ENCODE measurements at places on chromosomes 2 and 18. TPM values are rescaled to one million over a fixed set of nuclear protein-coding genes. Genes with fewer than 3 reads are reported as not detected.

CREG2 gene
- total RNA-seq: 2.4 TPM

SERPINB7 gene
- total RNA-seq: not detected

GPR39 gene
- total RNA-seq: 0.09 TPM

KCNF1 gene
- 2.0 TPM for total RNA-seq

KLHL30 gene
- total RNA-seq: 16.2 TPM

ZNF519 gene
- 9.2 TPM for total RNA-seq

HNMT gene
- 37.7 TPM for total RNA-seq

GRB14 gene
- total RNA-seq: 2.9 TPM

RNF149 gene
- total RNA-seq: 33.3 TPM

SMYD1 gene
- total RNA-seq: 169 TPM

DRC1 gene
- total RNA-seq: 0.31 TPM

RUFY4 gene
- total RNA-seq: 0.27 TPM

ANKRD30BL gene
- total RNA-seq: 0.22 TPM

FMNL2 gene
- 24.1 TPM for total RNA-seq

CCL20 gene
- total RNA-seq: 0.27 TPM

TMEM198 gene
- 1.2 TPM for total RNA-seq

TXNDC2 gene
- 0.04 TPM for total RNA-seq

MRO gene
- 0.22 TPM for total RNA-seq

GPR75 gene
- 0.75 TPM for total RNA-seq

CCDC74B gene
- 1.5 TPM for total RNA-seq

BOLL gene
- 0.62 TPM for total RNA-seq

KCNE4 gene
- total RNA-seq: 7.2 TPM

GNLY gene
- 0.31 TPM for total RNA-seq

RGPD6 gene
- 26.2 TPM for total RNA-seq

GKN2 gene
- total RNA-seq: not detected

POLR1B gene
- 13.4 TPM for total RNA-seq

KCNIP3 gene
- total RNA-seq: 5.8 TPM

SKOR2 gene
- not detected for total RNA-seq

ACTG2 gene
- 1.3 TPM for total RNA-seq

PRKAG3 gene
- 19.3 TPM for total RNA-seq

E2F6 gene
- total RNA-seq: 15.0 TPM

MAP4K4 gene
- 62.3 TPM for total RNA-seq

CTIF gene
- 16.3 TPM for total RNA-seq

LONRF2 gene
- total RNA-seq: 1.5 TPM

CD8B2 gene
- 0.09 TPM for total RNA-seq

ZNF397 gene
- 23.2 TPM for total RNA-seq

MBD5 gene
- 19.6 TPM for total RNA-seq

RAD51AP2 gene
- under 0.01 TPM for total RNA-seq

REG3G gene
- not detected for total RNA-seq

ADRA2B gene
- 2.3 TPM for total RNA-seq

MAP3K19 gene
- total RNA-seq: not detected

CNOT11 gene
- total RNA-seq: 31.8 TPM

SCN2A gene
- total RNA-seq: 0.04 TPM

IL1R1 gene
- 7.5 TPM for total RNA-seq

Measured in muscle of leg (tissue), 16 donors.